ENCODE measurements at places on chromosomes 13 and 19. TPM values are rescaled to one million over a fixed set of nuclear protein-coding genes. Genes with fewer than 3 reads are reported as not detected.

TYROBP gene
- total RNA-seq: not detected

KLK4 gene
- not detected for total RNA-seq

TNFRSF19 gene
- total RNA-seq: 0.18 TPM

SCGB2B2 gene
- total RNA-seq: 0.32 TPM

TMEM221 gene
- not detected for total RNA-seq

MIR17HG gene
- total RNA-seq: 34.6 TPM

AZU1 gene
- not detected for total RNA-seq

HSPB6 gene
- total RNA-seq: 0.22 TPM

ZNF700 gene
- total RNA-seq: 6.4 TPM

CD177 gene
- not detected for total RNA-seq

Data from activated T-cell treated with anti-CD3 and anti-CD28 coated beads, Interleukin-2, amount 50 U/mL, for 4 hours (primary cell).